ENCODE measurements at places on chromosomes 6 and 20. TPM values are rescaled to one million over a fixed set of nuclear protein-coding genes. Genes with fewer than 3 reads are reported as not detected.

DNA sequence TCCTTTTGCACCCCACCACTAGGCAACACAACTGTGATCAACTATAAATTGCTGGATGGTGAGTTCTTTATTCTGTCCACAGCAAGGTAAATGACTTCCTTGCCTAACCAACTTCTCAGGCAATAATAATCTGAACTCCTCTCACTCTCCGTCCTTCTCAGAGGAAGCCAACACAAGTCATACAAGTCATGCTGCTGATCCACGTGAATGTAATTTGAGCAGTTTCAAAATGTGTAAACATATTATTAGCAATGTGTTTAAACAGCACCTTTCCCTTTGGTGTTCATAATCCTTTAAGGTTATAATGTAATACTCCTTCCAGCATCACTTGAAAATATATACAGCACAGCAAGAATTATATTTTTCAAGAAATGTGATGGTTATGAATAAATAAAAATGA, 127.9 kb downstream of the QRSL1 start:
- no peak overlapping the region for H3K4me3 ChIP-seq
- H3K4me1 ChIP-seq: no peaks in the 10 kb centered on the region
- no peaks in the 10 kb centered on the region for H3K36me3 ChIP-seq
- no peaks in the 10 kb centered on the region for H3K27me3 ChIP-seq
- no peak for DNase-seq

DNA sequence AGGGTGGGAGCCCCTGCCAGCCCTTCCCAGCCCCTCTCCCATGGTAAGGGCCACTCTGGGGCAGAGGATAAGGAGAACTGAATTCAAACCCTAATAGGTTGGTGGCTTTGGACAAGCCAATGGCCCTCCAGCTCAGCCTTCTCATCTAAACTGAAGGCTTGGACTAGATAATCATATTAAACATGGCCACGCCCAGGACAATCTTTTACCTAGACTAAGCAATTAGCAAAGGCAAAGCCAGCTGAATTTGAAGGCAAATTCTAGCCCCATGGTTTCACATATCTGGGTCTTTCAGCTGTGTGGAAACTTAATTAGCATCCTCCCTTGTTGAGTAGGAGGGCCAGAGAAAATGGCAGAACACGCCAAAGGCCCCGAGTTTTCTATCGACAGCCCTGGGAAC, 10.7 kb downstream of the SLC22A23 start:
- no peaks in the 10 kb centered on the region for H3K36me3 ChIP-seq
- H3K4me1 ChIP-seq: 0 out of 2 replicates have a peak, but pooled peaks cover 1% of the 10 kb centered on the region
- H3K4me3 ChIP-seq: no peak overlapping the region
- no peak overlapping the region for H3K27ac ChIP-seq

PPP1R16B gene
- not detected for total RNA-seq

DNA sequence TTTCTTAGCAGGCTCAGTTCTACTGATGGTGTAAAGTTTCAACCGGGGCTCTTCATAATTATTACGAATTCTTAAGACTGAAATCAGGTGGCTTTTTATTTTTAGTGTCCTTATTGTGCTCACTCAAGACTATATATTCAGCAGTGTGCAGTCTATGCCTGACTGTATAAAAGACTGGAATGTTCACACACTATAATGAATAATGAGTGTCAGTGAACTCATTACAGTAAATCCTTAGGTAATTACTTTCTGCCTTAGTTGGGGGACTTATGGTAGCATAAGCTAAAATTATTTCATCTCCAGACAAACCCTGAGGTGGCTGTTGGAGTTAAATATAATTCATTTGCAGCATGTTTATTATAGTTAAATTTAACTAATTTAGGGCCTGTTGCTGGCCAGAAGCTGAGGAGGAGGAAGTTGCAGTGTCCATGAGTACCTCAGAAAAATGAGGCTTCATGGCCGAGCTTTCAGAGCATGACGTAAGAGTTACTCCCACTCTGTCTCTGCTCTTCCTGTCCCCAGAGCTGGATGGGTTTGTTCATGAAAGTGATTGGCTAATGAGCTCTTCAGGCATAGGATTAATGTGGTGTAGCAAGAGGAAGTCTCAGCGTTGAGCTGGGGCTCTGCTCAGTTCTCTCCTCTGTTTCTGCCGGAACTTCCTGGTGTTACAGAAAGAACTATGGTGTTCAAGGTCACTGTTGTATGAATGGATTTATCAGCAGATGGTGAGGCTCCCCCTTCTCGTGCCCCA, 335.7 kb downstream of the NRN1 start:
- H3K36me3 ChIP-seq: no peaks in the 10 kb centered on the region
- peaks cover 22% of the 10 kb centered on the region for H3K4me1 ChIP-seq
- peak; percentile 71 for DNase-seq
- H3K4me3 ChIP-seq: no peak overlapping the region

DNA sequence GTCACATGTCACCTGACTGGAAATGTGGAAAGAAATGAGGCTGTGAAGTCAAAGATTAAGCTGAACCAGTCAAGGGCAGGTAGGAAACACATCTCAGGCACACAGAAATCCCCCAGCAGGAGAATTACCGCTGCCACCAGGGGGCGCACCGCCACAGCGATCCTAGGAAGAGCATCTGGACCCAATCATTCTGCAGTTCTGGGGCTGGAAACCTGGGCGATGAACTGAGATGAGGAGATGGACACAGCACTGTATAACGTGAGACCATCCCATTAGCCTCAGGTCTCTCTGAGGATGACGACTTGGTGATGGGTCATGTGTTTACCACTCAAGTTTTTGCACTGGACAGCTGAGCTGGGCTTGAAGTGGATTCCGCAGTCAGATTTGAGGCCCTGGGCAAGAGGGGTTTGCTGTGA, 6.5 kb upstream of the SLC24A3 start:
- H3K27me3 ChIP-seq: peaks cover 4% of the 10 kb centered on the region
- no peak overlapping the region for H3K4me3 ChIP-seq
- no peaks in the 10 kb centered on the region for H3K4me1 ChIP-seq
- H3K36me3 ChIP-seq: no peaks in the 10 kb centered on the region
- peak; percentile 10 for DNase-seq
- no peak overlapping the region for H3K27ac ChIP-seq

- H3K27ac ChIP-seq: no peak overlapping the region
- no peaks in the 10 kb centered on the region for H3K36me3 ChIP-seq
- H3K4me1 ChIP-seq: no peaks in the 10 kb centered on the region
- no peaks in the 10 kb centered on the region for H3K27me3 ChIP-seq
- DNase-seq: no peak
Measured at GRCh38 chr6:48564036-48564820, 453.2 kb upstream of the PTCHD4 start.

DNA sequence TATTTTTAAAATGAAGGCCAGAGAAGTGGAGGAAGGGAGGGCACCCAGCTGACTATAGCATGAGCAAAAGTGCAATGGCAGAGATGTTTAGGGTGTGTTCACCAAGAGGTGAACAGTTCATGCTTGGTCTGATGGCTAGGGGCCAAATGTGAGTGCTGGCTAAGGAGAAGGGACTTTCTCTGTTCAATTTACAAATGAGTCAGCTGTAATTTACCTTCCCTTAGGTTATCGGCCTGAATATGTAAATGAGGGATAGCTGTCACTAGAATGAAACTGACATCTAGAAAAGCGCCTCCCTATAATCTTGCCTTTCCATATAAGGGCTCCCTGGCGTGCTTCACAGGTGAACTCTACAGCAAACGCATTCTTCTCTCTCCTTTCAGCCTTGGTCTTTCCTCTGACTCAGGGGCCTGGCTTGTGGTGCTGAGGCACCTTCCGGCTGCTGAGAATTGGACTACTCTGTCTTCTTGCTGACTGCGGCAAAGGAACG, 114.7 kb upstream of the BACH2 start:
- H3K27me3 ChIP-seq: peaks cover 4% of the 10 kb centered on the region
- DNase-seq: no peak
- H3K4me3 ChIP-seq: no peak overlapping the region
- no peaks in the 10 kb centered on the region for H3K36me3 ChIP-seq
- H3K4me1 ChIP-seq: peaks cover 4% of the 10 kb centered on the region

FOXP4 gene
- total RNA-seq: 0.72 TPM

GRCh38 chr6:100237821-100238220, 226.9 kb downstream of the SIM1 start:
- no peaks in the 10 kb centered on the region for H3K4me1 ChIP-seq
- no peak overlapping the region for H3K4me3 ChIP-seq
- DNase-seq: no peak
- no peak overlapping the region for H3K27ac ChIP-seq
- H3K27me3 ChIP-seq: no peaks in the 10 kb centered on the region

- H3K27ac ChIP-seq: no peak overlapping the region
- peaks cover 8% of the 10 kb centered on the region for H3K4me1 ChIP-seq
- no peaks in the 10 kb centered on the region for H3K27me3 ChIP-seq
- DNase-seq: no peak
- H3K4me3 ChIP-seq: no peak overlapping the region
Measured at GRCh38 chr6:73528897-73529296, 8.1 kb upstream of the EEF1A1 start.

LTA gene
- total RNA-seq: not detected

DNA sequence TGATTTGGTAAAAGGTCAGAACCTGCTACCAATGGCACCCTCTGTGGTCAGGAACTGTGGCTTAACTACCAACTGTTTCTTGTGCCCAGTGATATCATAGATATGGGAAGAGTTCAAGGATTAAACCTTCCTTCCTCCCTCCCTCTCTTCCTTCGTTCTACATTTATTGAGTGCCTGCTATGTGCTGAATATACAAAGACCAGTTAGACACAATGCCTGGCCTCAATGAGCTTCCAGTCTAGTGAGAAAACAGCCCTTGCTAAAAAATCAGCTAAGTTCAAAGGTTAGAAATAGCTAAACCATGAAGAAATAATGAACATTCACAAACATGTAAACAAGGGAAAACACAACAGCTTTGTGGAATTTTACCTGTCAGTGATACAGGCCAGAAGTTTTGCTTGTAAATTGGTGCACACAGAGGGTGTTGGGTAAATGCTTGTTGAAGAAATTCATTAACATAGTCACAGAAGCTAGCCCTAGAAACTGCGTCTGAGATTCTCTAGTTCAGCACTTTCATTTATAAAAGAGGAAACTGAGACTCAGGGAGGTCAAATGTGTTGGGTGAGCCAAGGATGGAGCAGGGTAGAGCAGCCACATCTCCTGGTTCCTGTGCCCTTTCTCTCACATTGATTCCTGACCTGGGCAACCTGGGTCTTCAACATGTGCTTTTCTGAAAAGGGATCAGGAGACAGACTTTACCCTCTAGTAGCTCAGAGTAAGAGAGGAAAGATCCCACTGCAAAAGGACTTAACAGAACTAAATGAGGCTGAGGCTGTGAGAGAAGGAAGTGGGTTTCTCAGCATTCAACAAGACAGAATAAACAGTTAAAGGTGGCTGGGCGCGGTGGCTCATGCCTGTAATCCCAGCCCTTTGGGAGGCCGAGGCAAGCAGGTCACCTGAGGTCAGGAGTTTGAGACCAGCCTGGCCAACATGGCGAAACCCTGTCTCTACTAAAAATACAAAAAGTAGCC, 14.4 kb upstream of the FOXO3 start:
- H3K36me3 ChIP-seq: no peaks in the 10 kb centered on the region
- no peak overlapping the region for H3K4me3 ChIP-seq
- no peak overlapping the region for H3K27ac ChIP-seq
- no peak for DNase-seq
- peaks cover 16% of the 10 kb centered on the region for H3K4me1 ChIP-seq

- H3K36me3 ChIP-seq: no peaks in the 10 kb centered on the region
- no peak overlapping the region for H3K4me3 ChIP-seq
- H3K27me3 ChIP-seq: no peaks in the 10 kb centered on the region
- H3K4me1 ChIP-seq: peaks cover 3% of the 10 kb centered on the region
- H3K27ac ChIP-seq: no peak overlapping the region
Measured at GRCh38 chr6:142802124-142802523, 142.9 kb downstream of the HIVEP2 start.

SNAI1 gene
- total RNA-seq: 0.54 TPM

GRCh38 chr6:109323241-109323640, 59.0 kb downstream of the CD164 start:
- H3K27me3 ChIP-seq: peaks cover 4% of the 10 kb centered on the region
- no peak overlapping the region for H3K4me3 ChIP-seq
- no peak overlapping the region for H3K27ac ChIP-seq
- no peak for DNase-seq
- no peaks in the 10 kb centered on the region for H3K4me1 ChIP-seq

GRCh38 chr6:136920216-136920615, 1.9 kb upstream of the SLC35D3 start:
- no peak overlapping the region for H3K27ac ChIP-seq
- peaks cover 48% of the 10 kb centered on the region for H3K27me3 ChIP-seq
- no peaks in the 10 kb centered on the region for H3K4me1 ChIP-seq
- no peak for DNase-seq
- H3K36me3 ChIP-seq: no peaks in the 10 kb centered on the region

DEFB112 gene
- total RNA-seq: not detected

DNA sequence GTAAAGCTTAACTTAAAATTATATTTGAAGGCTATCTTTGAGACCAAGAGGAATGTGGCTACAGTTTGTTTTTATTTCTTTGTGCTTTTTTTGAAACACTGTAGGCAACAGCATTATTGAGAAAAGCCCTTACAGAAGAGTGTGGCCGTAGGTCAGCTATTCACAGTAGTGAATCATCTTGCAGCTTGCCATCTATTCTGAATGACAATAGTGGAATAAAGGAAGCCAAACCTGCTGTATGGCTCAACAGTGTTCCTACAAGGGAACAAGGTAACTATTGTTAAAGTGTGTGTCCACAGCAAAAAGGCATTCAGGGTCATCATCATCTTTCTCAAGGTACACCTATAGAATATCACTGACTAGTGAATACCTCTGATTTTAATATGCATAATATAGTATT, 88.5 kb downstream of the KIZ start:
- no peaks in the 10 kb centered on the region for H3K4me1 ChIP-seq
- H3K4me3 ChIP-seq: no peak overlapping the region
- no peak overlapping the region for H3K27ac ChIP-seq
- H3K27me3 ChIP-seq: no peaks in the 10 kb centered on the region

All from IMR-90 (cell line).